ENCODE measurements at places on chromosomes 7 and 10. TPM values are rescaled to one million over a fixed set of nuclear protein-coding genes. Genes with fewer than 3 reads are reported as not detected.

The BMS1 gene
- 22.0 TPM for total RNA-seq

The RBP3 gene
- not detected for total RNA-seq

The RBM48 gene
- total RNA-seq: 6.3 TPM

The CALCR gene
- total RNA-seq: not detected

The COL13A1 gene
- total RNA-seq: 0.63 TPM

The GIMAP7 gene
- not detected for total RNA-seq

The WEE2 gene
- total RNA-seq: 0.03 TPM

The NOC3L gene
- 24.9 TPM for total RNA-seq

The CYP26C1 gene
- total RNA-seq: not detected

The TMEM229A gene
- total RNA-seq: not detected

The COMTD1 gene
- 29.2 TPM for total RNA-seq

The DENND2A gene
- 0.38 TPM for total RNA-seq

The TMEM72 gene
- not detected for total RNA-seq

The ABCB1 gene
- total RNA-seq: 0.29 TPM

The PPP3CB gene
- total RNA-seq: 17.1 TPM

The GRM8 gene
- not detected for total RNA-seq

The NIPSNAP2 gene
- total RNA-seq: 52.0 TPM

The AKR1C4 gene
- total RNA-seq: 0.30 TPM

The GNGT1 gene
- not detected for total RNA-seq

The PAX4 gene
- not detected for total RNA-seq

The CFAP70 gene
- total RNA-seq: 0.10 TPM

The NPTX2 gene
- 0.06 TPM for total RNA-seq

The SLC39A12 gene
- not detected for total RNA-seq

The AMZ1 gene
- 0.06 TPM for total RNA-seq

The FAM237B gene
- total RNA-seq: not detected

The TDRD1 gene
- total RNA-seq: not detected

The TLX1 gene
- not detected for total RNA-seq

The SFMBT2 gene
- total RNA-seq: 9.0 TPM

The LOXL4 gene
- total RNA-seq: 1.3 TPM

The FZD8 gene
- 7.2 TPM for total RNA-seq

The HOXA6 gene
- 1.8 TPM for total RNA-seq

The ADRA2A gene
- 0.02 TPM for total RNA-seq

The SLC18A3 gene
- total RNA-seq: not detected

The MUC12 gene
- 20.6 TPM for total RNA-seq

The EPO gene
- total RNA-seq: not detected

The CAV2 gene
- total RNA-seq: 170 TPM

The HACD1 gene
- total RNA-seq: 64.4 TPM

The ZNF22 gene
- total RNA-seq: 6.5 TPM
